ENCODE measurements at places on chromosomes 4 and X. TPM values are rescaled to one million over a fixed set of nuclear protein-coding genes. Genes with fewer than 3 reads are reported as not detected.

DNA sequence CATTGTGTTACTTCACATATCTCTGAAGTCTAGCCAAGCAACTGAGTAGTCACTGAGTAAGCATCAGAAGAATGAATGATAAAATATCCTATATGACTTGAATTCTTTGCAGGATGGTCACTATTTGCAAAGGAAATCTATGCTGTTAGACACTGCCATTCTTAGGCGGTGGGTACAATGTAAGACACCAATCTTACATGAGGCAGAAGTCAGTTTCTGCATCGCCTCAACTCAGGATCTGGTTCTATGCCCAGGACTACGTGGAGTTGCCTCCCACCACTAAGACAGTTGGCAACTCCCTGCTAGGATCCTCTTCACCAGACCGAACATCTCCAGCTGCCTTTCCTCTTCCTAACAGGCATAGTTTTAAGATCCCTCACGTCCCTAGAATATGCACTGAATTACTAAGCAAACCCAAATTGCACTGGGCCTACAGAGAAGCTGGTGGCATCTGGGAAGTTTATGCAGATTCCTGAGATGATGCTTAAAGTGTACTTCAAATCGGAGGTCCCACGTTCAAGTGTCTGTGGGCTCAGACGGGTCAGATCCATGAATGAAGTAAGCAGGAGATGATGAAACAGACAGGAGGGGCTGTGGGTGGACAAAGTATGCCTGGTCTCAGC lies 45.6 kb downstream of the SEL1L3 start:
- no peak for DNase-seq

ZNF518B gene
- polyA plus RNA-seq, result 15.8 TPM

DNA sequence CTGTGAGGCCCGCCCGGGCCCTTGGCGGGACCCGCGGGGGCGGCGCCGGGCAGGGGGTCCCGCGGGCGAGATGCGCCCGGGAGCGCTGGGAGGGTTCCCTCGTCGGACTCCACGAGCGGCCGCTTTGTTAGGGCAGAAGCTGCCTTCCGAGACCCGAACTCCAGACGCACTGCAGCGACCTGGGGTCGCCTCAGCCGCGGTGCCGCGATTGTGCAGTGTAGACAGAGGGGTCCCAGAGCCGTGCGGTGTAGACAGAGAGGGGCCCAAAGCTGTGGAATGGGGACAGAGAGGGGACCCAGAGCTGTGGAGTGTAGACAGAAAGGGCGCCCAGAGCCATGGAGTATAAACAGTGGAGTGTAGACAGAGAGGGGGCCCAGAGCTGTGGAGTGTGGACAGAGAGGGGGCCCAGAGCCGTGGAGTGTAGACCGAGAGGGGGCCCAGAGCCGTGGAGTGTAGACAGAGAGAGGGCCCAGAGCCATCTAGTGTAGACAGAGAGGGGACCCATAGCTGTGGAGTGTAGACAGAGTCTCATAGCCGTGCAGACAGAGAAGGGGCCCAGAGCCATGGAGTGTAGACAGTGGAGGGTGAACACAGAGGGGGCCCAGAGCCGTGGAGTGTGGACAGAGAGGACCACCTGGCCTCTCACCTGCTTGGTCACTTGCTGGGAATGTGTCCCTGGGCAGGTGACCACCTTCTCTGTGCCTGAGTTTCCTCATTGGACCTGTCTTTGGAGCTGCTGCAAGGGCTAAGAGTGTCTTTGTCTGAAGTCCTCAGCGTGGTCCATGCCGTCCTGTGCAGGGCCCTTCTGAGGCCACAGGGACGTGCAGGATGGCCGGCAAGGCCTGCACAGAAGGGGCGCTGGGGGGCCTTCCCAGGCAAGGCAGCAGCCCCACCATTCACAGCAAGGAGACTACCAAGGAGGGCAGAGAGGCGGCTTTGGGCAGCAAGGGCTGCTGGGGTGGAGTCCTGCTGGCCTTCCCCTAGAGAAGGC lies 875 bp downstream of the RGS12 start:
- DNase-seq, result no peak

TMEM47 gene
- polyA plus RNA-seq, result not detected

KLHL4 gene
- not detected for polyA plus RNA-seq
